ENCODE measurements at places on chromosomes 3 and 15.

DNA sequence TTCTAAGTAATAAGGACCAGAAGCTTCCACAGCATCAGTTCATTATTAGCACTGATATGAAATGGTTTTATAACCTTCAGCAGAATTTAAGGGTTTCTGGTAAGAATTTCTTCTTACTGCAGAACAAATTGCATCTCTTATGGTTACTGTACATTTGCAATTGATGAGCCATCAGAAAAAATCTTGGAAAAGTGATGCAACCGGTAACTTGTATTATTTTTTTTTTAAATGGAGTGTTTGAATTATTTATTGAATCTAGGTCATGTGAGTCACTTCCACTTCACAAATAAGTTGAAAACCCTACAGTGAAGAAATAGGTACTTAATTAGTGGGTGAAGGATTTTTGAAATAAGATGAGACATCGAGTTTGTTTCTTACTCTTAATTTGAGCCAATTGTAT is 786.0 kb downstream of the TUSC7 start:
- no peak for DNase-seq

- DNase-seq = no peak
Measured at GRCh38 chr3:137709011-137709601, 55.0 kb upstream of the SOX14 start.

- DNase-seq = no peak
Measured at GRCh38 chr3:14392231-14392630, 10.2 kb upstream of the SLC6A6 start.

DNA sequence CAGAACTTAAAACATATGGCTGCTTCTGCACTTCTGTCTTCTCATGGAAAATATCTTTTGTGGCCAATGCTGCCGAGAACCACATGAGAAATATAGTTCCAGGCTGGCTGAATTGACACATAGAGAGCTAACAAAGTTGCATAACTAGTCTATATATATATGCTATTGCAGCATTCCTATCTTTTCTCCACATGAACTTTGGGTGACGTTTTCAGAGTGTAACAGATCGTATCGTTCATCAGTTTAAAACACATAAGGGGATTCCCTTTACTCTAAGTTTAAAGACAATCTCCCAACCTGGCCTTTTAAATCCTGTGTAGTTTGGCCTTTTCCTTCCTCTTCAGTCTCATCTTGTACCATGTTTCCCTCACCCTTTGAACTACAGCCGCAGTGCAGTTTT is 394.2 kb upstream of the CBLB start:
- no peak for DNase-seq

DNA sequence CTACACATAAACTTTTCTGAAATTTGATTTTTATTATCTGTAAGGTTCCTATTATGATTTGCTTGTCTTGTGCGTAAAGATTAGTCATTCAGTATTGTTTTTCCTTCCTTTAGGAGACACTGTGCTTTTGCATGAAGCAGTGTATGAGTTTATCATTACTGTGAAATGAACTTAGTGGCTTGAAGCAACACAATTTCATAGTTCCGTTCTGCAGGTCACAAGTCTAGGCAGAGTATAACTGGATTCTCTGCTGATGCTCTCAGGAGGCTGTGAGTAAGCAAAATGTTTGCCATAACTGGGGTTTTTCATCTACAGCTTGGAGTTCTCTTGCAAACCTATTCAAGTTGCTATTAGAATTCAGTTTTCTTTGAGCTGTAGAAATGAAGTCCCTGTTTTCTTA is 1136.1 kb downstream of the OTOL1 start:
- no peak for DNase-seq

DNA sequence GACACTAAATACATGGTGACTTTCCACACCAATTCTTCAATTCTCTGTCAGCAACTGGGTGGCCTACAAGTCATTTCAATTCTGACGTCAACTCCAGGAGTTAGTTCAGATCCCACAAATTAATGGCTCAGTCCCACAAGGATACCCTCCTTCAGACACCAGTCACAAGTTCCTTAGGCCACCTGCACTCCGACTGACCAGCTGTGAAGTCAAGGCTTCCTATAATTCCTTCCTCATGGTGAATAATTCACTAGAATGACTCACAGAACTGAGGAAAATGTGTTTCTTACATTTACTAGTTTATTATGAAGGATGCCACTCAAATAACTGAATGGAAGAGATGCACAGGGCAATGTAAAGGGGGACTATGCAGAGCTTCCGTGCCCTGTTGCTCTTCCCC is 6.3 kb upstream of the PIAS1 start:
- no peak for DNase-seq

DNA sequence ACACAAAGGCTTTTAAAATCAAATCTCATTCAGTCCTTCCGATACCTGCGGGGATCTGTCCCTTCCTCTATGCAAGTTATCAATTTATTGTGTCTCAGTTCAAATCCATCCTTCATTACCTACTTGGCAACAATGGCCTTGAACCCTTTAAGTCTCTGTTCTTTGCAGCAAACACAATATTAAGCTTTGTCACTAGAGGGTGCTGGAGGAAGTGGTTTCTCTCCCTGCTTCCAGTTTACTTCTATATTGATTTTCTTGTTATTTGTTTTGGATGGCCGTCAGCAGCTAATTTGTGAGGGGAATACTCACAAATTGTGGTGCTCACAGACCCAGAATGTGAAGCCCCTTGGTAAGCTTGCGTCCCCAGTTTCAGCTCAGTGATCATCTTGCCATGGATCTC is 278.3 kb downstream of the FGF12 start:
- DNase-seq = no peak

GRCh38 chr3:117645561-117646242 is 936.1 kb downstream of the TUSC7 start:
- no peak for DNase-seq

DNA sequence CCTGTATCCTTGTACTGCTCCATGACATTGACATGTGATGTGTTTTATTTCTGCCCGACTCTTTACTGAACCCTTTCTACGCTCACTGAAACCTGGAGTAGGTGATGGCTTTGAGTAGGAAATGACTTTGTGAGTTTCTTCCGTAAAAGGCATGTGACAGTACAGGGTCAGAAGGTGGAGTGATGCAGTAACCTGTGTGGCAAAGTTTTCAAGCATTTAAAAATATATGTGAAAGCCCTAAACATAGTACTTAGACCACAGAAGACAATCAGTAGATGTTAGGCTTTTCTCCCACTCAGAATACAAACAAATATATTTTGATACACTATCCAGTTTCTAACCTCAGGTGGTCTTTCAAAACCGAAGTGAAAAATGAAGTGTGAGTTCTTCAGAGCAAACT is 31.3 kb upstream of the SACM1L start:
- DNase-seq = no peak

GRCh38 chr15:72227192-72227586 is 3.8 kb downstream of the PKM start:
- no peak for DNase-seq

GRCh38 chr3:68163062-68163461 is 508.6 kb upstream of the SUCLG2 start:
- no peak for DNase-seq

DNA sequence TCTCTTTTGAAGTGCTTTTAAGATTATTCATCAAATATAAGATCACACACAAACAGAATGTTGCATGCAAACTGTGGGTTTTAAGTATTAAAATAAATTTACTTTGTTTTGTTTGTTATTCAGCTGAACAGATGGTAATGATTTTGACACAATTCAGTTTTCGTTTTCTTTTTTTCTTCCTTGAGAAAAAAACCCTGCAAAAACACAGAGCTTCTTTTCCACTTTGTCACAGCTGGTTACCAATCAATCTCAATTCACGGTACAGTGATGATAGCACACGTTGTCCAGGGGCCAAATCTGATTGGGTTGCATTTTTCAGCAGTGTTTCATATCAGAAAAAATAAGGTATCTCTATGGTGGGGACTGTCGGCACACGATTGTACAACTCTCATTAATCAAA is 473.6 kb downstream of the ROBO2 start:
- DNase-seq = no peak

GRCh38 chr3:154571553-154572226 is 141.7 kb upstream of the GPR149 start:
- no peak for DNase-seq

GRCh38 chr15:37740623-37741141 is 193.8 kb upstream of the TMCO5A start:
- no peak for DNase-seq

DNA sequence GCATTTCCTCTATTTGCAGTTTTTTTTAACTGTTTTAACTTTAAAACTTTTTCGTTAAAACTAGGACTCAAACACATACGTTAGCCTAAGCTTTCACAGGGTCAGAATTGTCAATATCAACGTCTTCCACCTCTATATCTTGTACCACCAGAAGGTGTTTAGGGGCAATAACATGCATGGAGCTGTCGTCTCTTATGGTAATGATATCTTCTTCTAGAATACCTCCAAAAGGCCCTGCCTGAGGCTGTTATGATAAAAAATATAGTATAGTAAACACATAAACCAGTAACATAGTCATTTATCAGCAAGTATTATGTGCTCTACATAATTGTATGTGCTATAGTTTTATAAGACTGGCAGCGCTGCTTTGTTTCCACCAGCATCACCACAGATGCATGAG is 76.3 kb upstream of the MLF1 start:
- DNase-seq = no peak

- no peak for DNase-seq
Measured at GRCh38 chr3:72113564-72113963, 328.6 kb upstream of the PROK2 start.

- DNase-seq = no peak
Measured at GRCh38 chr15:91793771-91794170, 59.7 kb upstream of the SLCO3A1 start.

DNA sequence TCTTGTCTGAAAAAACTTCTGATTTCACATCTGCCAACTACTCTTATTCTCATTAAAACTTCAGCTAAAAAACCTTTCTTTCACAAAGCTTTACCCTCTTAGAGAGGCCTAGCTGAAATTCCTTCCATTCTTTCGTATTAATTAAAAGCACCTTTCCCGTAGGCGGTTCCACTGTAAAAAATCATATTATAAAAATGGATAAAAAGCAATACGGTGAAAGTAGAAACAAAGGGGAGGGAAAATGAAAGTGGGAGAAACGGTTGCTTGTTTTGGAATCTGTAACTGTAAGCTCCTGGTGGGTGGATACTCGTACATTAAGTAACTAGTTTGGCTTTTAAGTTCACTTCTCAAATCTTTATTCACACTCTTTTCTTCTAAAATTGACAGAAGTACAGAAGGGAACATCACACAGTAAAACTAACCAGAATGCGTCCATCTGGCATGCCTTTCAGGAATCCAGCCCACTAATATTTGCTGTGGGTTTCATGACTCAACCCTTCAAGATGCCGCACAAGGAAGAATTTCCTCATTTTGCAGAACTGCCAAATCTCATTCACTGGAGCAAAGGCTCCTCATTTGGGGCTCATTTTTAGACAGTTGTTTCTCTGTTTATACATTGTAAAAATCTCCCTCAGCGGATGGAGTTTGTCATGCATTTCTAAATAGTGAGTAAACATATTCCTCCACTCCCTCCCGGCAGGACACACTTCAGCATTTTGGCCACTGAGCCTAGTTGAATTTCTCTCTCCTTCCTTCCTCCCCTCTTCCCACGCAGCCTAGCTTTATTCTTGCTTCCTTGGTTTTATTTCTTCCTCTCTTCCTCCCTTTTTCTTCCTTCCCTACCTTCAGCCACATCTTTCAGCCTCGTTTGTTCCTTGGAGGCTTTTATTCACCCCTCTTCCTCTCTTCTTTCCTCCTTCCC is 419.5 kb upstream of the NAALADL2 start:
- DNase-seq = no peak

GRCh38 chr3:129238945-129239705 is 10.3 kb upstream of the COPG1 start:
- DNase-seq = no peak

DNA sequence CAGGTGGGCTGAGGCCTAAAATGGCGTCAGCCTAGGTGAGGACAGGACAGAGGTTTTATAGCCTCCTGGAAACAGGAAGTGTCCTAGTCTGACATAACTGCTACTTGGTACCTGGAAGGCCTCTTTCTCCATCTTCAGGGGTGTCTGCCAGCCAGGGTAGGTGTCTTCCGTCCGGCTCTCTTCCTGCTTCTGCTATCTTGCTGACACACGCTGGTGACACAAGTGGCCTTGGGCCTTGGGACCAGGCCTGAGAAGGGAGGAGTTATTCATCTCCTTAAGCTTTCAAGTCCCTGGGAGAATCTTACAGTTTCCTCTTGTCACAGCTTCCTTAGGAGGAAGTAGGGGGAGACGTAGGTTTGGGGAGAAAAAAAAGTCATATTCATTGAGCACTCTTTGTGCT is 551.3 kb downstream of the AGBL1 start:
- no peak for DNase-seq

GRCh38 chr3:159859424-159859823 is 129.2 kb upstream of the IL12A start:
- no peak for DNase-seq

DNA sequence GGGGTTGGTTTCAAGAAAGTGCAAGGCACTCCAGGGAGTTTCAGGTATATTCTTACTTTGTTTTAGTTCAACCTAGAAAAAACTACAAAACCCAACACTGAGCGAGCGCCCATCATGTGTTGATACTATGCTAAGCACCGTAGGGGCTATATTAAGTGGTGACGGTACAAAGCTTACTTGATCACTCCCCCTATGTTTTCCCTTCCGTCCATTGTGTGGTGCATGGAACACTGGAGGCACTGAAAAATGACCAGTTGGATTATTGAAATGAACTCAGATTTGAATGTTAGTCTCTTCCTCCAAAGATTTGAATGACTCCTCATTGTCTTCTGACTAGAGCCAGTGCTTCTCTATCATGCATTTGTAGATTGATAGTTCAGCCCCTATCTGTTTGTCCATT is 6.6 kb downstream of the MYZAP start:
- no peak for DNase-seq

- DNase-seq = no peak
Measured at GRCh38 chr15:67080900-67081431, 15.6 kb downstream of the SMAD3 start.

DNA sequence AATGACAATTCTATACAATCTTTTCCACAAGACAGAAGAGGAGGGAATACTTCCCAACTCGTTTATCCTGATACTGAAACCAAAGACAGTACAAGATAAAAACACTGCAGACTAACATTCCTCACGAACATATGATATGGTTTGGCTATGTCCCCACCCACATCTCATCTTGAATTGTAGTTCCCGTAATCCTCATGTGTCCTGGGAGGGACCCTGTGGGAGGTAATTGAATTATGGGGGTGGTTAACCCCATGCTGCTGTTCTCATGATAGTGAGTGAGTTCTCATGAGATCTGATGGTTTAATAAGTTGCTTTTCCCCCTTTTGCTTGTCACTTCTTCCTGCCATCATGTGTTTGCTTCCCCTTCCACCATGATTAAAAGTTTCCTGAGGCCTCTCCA is 83.9 kb upstream of the PROK2 start:
- no peak for DNase-seq

GRCh38 chr3:15431256-15431837 is 3.9 kb downstream of the EAF1 start:
- no peak for DNase-seq

GRCh38 chr3:3615533-3615932 is 183.7 kb upstream of the LRRN1 start:
- DNase-seq = no peak

GRCh38 chr3:184325715-184326369 is 11.4 kb downstream of the EIF4G1 start:
- DNase-seq = peak; percentile 39

GRCh38 chr3:74621581-74621980 is 7.1 kb upstream of the CNTN3 start:
- DNase-seq = no peak

GRCh38 chr15:31317421-31318327 is 9.0 kb upstream of the KLF13 start:
- no peak for DNase-seq
